ENCODE measurements at places on chromosomes 5 and 9.

DNA sequence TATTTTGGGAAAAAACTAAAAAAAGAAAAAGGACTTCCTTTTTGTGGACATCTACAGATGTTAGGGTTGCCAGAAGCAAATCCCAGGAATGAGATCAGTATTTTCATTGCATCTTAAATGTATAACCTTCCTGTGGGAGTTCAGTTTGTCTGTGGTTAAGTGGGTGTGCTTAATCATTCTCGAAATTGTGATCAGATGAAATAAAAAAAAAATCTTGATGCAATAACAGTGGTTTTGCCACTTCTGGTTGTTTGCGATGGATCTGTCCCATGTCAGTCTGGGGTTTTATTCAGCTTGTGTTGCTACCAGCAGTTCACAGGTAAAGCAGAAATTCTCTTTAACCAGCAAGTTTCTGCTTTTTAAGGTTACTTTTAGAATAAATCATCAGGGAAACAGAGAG, 179.0 kb downstream of the MAN2A1 start:
- DNase-seq = no peak

DNA sequence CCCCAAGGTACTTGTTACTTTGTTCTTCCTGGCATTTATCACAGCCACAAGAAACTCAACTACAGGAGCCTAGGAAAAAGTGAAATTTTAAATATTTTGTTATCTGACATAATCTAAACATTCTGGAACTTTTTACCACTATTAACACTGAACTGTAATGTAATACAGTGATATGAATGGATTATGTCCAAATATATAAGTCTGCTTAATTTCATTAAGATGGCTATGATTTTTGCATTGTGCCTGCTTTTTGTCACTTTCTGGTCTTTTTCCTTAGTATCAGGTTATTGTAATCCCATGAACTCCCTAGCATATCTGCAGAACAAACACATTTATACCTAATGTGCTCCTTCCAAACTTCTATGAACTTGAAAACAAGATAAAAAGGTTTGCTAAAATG, 35.8 kb downstream of the PJA2 start:
- no peak for DNase-seq

DNA sequence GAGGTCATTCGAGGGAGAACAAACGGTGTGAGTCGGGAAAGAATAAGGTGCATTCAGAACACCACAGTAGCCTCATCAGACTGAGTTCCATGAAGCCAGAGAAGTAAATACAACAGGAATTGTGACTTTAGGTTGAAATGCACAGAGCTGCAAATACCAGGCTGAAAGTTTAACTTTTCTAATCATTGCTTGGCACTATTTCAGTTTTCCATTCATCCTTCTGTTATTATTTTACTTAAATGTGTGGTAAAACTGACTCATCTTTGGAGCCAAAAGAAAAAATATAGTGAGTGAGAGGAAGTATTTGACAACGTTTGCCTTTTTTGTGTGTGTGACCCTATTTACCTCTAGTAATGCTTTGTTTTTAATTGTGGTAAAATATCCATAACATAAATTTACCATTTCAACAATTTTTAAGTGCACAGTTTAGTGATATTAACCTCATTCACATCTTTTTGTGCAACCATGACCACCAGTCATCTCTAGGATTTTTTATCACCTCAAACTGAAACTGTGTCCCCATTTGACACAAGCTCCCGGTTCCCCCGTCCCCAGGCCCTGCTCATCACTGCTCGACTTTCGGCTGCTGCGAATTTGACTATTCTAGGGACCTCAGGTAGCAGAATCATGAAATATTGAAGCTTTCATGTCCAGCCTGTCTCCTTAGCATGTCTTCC, 166.8 kb downstream of the HSD17B3 start:
- no peak for DNase-seq

DNA sequence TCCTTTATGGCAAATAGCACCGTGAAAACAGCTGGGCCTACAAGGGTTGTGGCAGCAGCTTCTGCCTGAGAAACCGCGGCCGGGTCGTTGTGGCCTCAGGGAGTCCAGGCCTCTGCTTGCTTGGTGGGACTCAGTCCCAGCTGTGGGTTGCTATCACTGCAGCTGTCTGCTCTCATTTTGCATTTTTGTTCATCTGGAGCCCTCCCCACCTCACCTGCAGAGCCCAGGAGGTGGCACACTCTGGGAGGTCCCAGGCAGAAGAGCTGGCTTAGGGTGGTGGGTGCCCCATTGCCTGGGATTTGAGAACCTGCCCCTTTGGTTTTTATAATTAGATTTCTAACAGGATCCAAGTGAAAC, 138.4 kb downstream of the GADD45G start:
- DNase-seq = peak; percentile 12

GRCh38 chr5:135246605-135246922, 152.5 kb downstream of the MACROH2A1 start:
- no peak for DNase-seq

- no peak for DNase-seq
Observed at GRCh38 chr9:38643815-38644173, 23.4 kb upstream of the ANKRD18A start.

DNA sequence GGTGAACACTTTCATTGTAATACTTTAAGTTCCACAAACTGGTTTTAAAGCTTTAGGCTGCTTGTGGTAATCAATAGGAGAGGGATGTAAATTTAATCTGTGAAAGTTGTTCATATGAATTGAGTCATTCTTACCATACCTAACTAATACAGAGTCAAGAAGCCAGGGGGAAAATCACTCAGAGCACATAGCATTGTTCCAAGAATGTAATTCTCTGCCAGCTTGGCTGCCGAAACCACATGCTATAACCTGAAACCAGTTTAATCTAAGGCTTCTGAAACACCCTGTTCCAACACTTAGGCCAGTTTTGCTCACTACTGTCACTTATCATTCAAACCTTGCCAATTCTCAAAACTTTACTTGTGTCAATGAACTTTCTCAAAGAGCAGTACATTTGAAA, 528.8 kb upstream of the GRAMD2B start:
- no peak for DNase-seq

DNA sequence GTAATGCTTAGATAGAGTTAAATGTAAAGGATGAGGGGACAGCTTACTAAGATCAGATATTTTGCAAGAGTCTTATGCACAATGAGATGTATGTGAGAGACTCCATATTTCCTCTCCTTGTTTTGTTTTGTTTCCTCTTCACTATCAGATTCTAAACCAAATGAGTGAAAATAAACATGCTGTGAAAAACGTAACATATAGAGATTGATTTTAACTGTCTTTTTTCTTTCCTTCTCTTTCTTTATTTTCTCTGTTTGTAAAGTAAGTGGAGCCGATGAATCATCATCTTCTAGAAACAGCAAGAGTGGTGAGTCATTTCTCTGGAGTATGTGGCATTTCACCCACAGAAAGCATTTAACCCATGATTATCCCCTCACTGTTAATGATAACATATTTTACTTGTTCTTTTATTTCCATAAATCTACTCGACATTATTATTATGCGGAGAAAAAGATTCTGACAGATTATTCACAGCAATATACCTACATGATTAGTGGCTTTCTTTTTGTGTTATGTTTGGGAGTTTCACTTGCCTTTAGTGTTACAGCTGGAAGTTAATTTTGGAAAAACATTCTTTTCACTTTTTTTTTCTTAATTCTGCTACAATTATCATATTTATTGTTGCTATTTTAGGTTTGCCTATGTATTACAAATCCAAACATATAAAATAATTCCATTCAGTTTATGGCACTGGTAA, 2.1 kb upstream of the ANXA1 start:
- DNase-seq = no peak

DNA sequence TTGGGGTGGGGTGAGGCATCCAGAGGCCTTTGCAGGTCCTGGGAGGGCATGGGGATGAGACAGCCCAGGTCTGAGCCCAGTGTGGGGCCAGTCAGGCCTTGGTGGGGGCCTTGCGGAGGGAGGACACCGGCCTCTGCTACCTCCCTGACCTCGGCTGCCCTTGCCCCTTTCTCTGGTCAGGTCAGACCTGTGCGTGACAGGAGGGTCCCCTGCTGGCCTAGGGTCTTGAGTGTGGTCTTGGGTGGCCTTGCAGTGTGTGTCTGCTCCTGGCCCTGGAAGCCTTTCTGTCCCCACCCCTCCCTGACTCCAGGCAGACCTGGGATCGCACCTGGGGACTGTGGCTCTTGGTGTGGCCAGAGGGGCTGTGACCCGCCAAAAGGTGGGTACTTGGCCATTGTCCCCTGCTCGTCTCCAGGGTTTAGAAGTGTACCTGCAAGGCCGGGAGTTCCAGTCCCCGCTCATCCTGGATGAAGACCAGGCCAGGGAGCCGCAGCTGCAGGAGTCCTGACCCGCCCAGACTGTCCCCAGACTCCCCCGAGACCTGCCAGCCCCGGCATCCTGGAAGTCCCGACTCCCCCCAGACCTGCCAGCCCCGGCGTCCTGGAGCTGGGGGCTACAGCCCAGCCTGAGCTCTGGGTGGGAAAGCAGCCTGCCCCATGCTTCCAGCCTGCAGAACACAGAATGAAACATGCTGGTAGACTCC, 4.4 kb upstream of the MAN1B1 start:
- DNase-seq = no peak

DNA sequence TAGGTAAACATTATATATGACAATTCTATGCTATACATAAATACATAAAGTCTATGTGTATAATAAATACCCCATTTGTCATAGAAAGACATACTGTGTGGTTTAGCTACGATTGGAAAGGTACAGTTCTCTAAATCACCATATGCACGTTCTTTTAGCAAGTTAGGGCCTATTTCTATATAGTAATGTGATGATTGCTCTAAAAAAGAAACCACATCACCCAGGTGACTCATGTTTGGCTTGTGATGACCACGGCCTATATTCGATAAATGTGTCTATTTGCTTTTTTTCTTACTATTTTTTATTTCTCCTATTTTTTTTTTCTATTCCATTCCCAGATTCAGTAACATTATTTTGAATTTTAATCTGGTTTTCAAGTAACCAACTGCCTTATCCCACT, 34.7 kb downstream of the RETREG1 start:
- no peak for DNase-seq

DNA sequence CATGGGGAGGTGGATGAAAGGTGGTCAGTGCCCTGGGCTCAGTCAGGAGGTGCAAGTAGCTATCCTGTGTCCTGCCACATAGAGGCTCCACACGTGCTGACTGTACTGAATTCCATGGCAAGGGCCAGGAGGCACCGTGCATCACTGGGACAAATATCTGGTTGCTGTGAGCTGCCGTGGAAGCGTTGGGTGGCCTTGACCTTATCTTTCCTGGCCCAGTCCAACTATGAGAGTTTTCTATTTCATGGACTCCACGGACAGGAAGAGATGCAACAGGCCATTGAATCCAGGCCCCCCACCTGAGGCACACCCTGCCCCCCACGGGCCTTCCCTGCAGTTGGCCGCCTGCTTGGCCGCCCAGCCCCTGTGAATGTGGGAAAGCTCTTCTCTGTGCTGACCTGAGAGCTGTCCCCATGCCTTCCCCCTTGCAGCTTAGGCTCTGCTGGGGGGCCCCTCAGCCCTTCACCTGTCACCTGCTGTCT, 1.7 kb downstream of the GRHPR start:
- DNase-seq = no peak

DNA sequence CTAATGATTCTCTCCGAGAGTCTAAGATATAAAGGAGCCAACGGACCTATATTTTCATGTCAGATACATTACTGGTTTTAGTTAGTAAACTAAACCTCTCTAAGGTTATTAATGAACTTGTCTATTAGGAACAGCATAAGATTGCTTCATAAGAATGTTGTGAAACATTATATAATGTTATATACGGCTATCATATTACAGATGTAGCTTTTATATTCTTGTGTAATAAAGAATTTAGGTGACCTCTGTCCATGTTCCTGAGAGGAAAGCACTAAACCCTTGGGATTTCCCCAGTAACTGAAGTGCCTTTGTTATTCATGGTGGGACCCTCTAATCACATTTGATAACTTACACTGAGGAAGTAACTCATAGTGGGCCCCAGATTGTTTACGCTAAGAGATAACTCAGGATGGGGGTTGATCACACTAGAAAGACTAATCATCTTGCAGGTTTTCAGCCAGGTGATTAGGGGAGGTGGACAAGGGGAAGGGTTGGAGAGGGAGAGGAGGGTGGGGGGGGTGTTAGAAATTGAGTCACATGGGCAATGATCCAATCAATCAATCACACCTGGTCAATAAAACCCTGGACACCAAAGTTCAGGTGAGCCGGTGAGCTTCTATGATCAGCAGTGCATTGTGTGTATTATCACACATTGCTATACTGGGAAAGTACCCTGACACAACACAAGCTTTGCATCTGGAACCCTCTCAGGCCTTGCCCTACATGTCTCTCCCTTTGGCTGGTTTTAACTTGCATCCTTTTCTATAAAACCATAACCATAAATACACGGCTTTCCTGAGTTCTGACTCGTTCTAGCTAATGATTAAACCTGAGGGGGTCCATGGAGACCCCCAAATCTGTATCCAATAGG, 25.8 kb downstream of the ECPAS start:
- DNase-seq = no peak

DNA sequence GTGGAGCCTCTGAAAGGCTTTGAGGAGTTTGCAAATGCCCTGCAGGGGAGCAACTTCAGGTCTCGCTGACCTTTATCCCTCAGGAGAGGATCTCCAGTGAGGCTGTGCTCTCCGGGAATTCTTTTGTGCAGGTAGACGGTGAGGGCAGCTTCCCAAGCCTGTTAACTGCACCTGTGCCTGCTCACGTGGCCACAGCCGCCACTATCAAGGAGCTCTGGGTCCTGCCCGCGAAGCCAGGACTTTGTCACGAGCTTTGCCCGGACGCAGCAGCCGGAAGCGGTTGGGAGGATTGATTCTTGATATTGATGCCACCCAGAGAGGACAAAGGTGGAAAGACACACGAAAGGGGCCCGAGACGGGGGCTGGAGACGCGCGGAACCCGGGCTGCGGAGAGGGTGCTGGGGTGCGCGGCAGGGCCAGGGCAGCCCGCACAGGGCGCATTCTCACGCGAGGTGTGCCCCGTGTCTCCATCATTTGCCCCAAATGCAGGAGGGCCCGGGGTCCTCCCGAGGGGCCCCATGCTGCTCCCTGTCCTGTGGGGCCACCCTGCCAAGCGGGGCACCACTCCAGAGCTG, 18.2 kb downstream of the SLC9A3 start:
- no peak for DNase-seq

DNA sequence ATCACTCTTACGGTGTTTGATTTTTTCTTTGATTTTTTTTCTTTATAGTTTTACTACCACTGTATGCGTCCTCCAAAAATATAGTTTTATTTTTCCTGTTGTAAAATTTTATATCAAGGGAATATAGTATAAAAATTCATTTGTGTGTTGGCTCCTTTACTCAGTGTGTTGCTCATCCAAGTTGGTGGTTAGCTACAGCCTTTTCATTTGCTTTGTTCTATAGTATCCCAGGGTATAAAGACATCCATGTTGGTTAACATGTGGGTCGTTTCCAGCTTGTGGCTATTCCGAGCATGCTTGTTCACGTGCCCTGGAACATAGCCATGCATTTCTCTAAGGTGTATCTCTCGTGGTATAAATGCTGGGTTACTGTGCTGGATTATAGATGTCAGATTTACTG, 54.8 kb upstream of the DAB2 start:
- DNase-seq = no peak

DNA sequence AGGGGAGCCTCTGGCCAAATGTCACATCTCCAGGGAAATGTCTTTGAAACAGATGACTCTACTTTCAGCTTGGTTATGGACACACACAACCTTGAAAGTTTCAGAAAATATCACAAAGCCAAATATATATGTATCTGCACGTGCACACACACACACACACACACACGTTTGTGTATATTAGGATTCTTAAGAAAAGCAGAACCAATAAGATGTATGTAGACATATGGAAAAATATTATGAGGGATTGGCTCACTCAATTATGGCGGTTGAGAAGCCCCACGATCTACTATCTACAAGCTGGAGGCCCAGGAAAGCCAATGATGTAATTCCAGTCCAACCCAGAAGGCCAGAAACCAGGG, 194.9 kb downstream of the PALM2AKAP2 start:
- no peak for DNase-seq

- no peak for DNase-seq
Observed at GRCh38 chr5:167012123-167013034, 1279.1 kb upstream of the WWC1 start.
